Spinal cord (tissue), 10 donors: ENCODE measurements at places on chromosomes 3 and 15.

- DNase-seq: no peak
Observed at GRCh38 chr3:56855856-56856512, 54.2 kb upstream of the ARHGEF3 start.

DNA sequence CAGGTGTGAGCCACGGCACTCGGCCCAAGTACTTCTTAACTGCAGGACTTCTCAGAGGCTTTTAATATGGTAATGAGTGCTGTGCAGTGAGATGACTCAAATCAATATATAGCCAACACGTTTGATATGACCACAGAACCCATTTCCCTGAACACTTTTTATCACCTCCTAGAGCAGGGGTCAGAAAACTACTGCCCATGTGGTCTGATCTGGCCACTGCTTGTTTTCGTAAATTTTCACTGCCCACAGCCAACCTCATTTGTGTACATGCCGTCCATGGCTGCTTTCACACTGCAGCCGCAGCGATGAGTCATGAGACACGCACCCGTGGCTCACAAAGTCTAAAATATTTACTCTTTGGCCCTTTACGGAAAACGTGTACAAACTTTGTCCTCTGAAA, 179.2 kb downstream of the RORA start:
- no peak for DNase-seq

DNA sequence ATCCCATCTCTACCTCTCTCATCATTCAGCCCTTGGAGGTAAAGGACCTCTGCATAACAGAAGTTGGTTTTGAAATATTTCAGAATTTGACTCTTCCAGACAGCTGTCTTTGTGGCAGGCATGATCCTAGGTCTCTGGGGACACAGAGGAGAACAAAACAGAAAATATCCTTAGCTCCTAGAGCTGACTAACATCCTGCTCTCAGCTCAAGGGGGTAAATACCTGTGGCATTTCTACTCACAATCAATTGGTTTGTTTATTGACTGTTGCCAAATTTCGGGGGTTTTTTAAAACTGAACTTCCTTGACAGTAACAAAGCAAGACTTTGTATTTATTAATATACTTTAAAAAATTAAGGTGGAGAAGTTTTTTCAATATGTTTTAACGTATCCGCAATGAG, 78.8 kb downstream of the EOMES start:
- DNase-seq: no peak

DNA sequence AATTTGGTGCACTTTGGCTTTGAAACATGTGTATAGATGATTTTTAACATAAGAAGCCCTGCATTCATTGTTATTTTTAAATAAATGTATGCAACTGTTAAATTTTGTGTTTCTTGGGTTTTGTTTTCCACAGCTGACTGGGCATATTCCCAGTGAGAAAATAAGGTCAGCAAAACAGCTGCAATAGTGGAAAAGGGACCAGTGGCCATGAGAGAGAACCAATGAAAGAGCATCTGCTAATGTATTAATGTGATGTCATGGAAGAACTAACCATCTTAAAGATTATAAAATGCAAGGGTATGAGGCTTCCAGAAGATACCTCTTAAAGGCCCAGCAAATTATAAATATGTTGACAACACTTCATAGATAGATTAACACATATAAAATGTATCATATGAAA, 31.0 kb upstream of the KBTBD12 start:
- no peak for DNase-seq

DNA sequence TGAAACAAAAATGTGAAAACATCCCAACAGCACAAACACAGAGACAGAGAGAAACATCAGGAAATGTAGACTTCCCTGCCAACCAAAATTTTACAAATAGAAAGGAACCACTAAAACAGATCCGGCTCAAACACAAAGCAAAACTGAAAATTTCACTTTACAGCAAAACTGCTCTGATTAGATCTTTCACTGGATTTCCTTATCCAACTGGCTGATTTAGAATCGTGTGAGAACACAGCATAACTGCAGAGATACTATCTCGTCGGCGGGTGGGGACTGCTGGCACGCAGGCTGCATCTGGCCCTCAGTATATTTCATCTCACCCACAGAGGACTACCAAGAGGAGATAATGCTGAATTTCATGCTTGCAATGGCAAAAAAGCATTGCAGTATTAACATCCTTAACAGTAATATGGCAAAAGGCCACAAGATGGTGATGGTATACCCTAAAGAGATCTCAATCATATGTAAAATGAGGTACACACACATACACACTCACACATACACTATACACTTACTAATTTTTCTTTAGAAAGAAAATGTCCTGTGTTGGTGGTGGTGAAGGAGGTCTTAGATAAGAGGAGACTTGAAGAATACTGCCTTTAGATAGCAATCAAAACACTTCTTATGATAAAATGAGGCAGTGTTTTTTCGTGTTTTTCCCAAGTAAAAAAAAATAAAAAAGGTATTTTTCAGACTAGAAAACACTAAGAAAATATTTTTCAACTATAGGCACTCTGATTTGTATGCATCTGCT, 10.6 kb upstream of the LEO1 start:
- DNase-seq: peak; percentile 60

- DNase-seq: peak; percentile 29
Observed at GRCh38 chr3:182710557-182711157, 82.6 kb upstream of the ATP11B start.

GRCh38 chr3:22996920-22997571, 206.1 kb upstream of the UBE2E2 start:
- peak; percentile 40 for DNase-seq

DNA sequence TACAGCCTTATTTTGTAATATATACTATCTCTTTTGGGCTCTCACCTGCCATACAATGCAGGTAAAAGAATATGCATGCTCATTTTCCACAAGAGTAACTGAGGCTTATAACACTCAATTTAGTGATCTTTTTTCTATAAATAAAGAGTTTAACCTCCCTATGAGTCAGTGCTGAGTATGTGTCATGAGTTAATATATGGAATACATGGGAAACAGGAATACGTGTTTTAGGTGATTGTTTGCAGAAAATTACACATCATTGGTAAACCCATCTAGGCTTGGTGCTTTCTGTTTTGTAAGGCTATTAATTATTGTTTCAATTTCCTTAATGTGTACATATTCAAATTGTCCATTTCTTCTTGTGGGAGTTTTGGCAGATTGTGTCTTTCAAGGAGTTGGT, 411.3 kb downstream of the GRM7 start:
- no peak for DNase-seq

DNA sequence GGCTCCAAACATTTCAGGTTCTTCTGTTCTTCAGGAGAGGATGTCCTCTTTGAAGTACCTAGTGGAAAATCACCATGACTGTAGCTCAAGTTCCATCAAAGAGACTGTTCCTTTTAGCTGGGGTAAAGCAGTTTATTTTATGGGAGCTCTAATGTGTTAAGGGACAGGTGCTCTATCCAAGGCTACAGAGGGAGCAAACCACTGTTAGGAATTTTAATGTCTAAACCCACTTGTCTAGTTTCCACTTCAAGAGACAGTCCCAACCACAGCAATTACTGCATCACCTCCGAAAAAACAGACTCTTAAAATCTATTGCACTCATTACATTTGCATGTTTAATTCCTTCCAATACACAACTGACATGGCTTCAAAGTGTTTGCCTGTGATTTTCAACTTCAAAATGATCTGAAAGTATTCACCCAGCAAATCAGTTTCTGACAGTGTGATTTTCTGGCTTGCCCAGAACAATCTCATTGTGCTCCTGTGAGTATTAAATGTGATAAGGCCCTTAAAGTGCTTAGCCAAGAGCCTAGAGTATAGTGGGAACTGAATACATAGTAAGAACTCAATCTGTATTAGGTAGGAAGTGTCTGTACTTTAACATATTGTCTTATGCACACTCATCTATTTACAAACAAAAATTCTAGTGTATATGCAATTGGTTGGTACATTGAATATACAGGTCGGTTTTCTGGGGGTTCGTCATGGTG, 266.5 kb upstream of the CCDC54 start:
- no peak for DNase-seq

GRCh38 chr3:39192490-39193092, at the start of gene XIRP1:
TSS of gene XIRP1 (minus strand) at chr3:39192595. CDS start at chr3:39189445, 3,150 bp downstream.
- DNase-seq: no peak

GRCh38 chr15:28979208-28979841, 93.6 kb downstream of the APBA2 start:
- peak; percentile 25 for DNase-seq

- DNase-seq: peak; percentile 88
Observed at GRCh38 chr3:127848131-127849129, 26.1 kb upstream of the MGLL start.

DNA sequence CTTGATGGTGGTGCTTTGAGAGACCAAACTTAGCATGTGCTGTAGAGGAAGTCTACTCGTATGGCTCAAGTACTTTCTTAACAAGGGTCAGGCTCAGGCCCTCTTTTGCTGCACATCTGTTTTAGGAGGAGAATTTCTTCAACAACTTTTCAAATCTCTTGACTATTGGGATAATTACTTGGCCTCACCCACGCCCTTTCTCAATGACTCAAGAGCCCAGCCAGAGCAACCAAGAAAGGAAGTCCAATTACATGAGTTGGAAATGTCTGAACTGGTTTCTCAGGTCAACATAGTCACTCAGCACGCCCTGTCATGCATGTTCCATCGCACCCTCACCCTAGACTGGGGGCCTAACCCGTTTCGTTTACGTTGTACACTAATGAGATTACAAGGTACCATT, 44.8 kb upstream of the UMPS start:
- no peak for DNase-seq

GRCh38 chr15:78680431-78681075, 39.5 kb upstream of the CHRNB4 start:
- DNase-seq: no peak

- DNase-seq: no peak
Observed at GRCh38 chr15:100208921-100209603, 132.7 kb downstream of the ADAMTS17 start.

DNA sequence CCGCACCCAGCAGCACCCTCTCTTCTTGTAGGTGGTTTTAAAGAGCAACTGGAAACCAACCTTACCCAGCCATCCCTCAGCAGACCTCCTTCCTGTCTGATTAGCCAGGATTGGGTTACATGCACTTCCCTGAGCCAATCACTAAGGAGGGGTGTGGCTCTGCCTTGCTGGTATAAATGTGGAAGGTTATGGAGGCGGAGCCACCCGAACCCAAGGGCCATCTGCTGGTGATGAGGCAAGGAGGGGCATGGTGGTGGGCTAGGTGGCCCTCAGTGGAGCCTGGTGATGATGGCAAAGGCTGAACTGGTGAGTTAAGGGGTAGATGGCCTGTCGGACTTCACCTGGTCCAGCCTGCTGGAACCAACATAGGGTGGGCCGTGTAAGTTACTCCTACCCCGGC, 39.8 kb downstream of the CCDC33 start:
- DNase-seq: no peak

DNA sequence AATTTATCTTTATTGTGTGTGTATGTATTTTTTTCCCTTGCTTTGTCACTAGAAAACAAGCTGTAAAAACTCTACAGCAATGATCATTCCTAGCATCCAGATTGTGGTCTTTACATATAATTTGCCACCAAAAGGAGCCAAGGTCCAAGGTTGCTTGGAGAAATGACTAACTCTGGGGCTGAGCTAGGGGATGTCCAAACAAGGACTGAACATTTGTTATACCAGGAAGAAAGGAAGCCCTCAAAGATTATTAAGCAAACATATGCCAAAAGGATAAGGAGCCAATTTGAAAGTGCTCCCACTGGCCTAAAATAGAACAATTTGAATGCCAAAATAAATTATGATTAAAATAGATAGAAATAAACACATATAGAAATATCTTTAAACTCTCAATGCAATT, 293.3 kb downstream of the ZIC1 start:
- DNase-seq: no peak

- DNase-seq: no peak
Observed at GRCh38 chr3:98508582-98508981, 11.1 kb downstream of the OR5K2 start.

GRCh38 chr3:42526616-42527367, 24.3 kb downstream of the VIPR1 start:
- DNase-seq: no peak

DNA sequence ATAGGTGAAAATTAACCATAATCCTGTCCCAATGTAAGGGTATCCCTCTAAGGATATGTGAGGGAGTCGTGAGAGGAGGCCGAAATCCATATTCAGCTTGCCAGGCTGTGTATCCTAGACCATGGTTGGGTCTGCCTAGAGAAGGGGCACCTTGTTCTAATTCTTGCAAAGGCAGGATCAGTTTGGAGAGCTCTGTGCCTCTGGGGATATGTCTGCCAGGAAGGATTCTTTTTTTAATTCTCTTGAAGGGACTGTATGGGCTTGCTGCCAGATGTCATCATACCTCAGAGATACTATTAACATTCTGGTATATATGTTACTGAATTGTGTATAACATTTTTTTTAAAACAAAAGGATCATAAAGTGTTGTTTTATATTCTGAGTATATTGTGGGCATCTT, 2.4 kb downstream of the ATP1B3 start:
- no peak for DNase-seq

GRCh38 chr3:37995652-37996641, 5.4 kb downstream of the VILL start:
- no peak for DNase-seq

DNA sequence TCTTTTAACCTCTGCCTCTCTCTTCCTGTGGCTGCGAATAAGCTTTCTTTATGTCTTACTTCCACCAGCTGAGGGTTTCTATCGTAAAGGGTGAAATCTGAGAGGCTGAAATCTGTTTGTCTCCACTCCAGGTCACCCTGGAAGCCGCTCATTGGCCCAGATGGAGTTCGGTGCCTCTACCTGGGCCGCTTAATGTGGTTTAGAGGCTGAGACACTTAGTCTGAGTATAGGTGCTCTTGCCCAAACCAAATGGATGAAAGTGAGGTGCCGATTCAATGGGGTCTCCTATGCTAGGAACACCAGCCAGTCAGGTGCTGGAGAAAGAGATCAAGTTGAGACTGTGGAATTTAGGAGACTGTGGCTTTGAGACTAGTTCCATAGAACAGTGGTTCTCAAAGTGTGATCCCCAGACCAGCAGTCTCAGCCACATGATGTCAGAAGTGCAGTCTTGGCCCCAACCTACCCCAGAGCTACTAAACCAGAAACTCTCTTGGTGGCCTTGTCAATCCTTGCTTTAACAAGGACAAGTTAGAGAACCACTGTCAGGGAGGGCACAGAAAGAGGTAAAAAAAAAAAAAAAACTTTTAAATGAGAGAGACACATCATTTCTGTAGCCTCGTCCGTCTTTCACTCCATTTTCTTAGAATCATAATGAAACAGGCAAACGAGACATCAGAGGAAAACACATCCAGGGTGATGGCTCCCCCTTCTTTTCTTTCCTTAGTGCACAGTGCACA, 54.9 kb upstream of the CCR2 start:
- no peak for DNase-seq

DNA sequence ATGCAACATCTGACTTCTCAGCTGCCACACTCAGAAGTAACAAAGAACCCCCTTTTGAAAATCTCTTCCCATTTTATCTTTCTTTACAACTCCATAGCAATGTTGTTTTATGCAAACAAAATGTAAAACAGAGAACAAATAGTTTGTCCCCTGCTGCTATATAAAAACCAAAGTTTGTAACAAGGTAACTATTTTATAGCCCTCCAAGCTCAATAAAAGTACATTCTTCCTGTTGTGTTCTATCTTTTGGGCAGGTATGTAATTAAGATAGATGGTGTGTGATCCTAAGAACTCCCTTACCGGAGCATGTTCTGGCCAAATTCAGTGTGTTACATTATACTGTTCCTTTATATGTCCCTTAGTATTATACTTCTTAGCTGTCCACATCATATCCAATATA, 12.6 kb upstream of the CGNL1 start:
- no peak for DNase-seq
